CD4-positive, alpha-beta T cell treated with Interleukin-15 for 1 hour (primary cell): ENCODE measurements at places on chromosomes 6 and 20.

DNA sequence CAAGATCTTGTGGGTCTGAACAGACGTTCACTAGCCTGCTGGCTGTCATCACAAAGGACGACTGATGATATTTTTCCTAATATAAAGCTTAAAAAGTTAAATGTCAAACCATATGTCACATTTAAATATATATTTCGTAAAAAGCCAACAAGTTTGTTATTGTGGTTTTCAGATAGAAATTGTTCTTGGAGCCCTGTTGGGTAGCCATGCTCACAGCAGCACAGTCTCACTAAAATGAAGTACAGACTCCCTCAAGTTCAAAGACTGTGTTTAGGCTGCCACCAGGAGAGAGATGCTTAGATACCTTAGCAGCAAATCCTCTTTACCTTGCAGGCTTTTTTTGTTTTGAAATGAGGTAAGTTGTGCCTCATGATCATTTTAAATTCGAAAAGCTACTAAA, 17.8 kb downstream of the EEF1E1 start:
- DNase-seq = no peak

DNA sequence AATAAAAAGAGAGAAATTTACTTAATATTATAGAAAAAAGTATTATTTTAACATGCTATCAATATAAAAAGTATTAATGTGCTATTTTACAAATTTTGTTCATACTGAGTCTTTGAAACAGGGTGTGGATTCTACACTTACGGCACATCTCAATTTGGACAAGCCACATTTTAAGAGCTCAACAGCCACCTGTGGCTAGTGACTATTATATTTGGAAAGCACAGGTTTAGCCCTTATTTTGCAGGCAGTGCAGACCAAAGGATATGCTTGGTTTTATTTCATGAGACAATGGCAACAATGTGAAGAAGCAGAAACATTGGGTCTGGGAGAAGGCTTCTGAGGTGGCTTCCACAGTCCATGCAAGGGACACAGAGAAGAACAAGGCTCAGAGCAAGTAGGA, 74.6 kb downstream of the BACH2 start:
- no peak for DNase-seq

GRCh38 chr6:138107078-138107751, at the start of gene PERP:
Gene PERP, minus strand, starts transcription at chr6:138107419. Its CDS starts 79 bp downstream, at chr6:138107340.
- peak; percentile 57 for DNase-seq

DNA sequence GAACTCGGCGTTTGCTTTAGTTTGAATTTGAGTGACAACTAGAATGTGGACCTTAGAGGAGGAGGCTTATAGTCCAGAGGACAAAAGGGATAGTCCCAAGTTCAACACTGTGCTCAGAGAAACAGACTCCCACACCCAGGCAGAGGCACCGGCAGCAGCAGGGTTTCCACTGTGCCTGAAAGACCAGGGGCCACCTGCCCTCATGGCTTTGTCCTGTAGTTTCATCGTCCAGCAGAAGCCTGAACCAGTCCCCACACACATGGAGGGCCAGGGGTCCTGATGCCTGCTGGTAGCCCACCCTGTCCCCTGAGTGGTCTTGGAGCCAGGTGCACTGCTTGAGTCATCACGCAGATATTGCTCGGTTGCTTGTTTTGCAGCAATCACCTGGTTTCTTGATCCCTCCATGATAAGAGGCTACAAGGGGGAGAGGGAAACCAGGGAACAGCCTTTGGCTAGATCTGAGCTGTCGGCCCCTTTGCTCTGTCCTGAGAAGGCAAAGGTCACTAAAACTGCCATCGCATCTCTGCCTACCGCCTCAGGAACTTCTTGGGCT, 7.2 kb upstream of the ACSS1 start:
- DNase-seq = no peak

- DNase-seq = no peak
These were observed 69.0 kb downstream of the SMLR1 start for GRCh38 chr6:130896249-130896648.

DNA sequence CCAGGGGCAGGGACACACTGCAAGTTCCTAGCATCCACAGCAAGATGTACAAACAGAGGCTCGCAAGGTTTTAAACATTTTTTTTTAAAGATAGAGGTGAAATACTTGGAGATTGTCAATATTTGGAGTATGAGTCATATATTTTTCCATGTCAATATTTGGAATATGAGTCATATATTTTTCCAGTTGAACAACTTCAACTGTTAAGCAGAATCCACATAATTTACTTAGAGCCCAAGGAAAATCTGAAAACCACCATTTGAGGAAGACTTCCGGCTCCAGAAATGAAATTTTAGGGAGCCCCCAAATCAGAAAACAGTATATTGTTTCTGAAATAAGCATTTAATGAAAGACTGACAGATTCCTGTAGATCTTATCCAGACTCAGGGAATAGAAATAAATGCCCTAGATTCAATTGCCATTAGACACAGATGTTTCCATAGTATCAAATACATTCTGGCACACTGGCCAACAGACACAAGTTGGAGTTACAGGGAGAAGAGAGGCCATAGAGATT, 51.6 kb upstream of the FAM184A start:
- no peak for DNase-seq

DNA sequence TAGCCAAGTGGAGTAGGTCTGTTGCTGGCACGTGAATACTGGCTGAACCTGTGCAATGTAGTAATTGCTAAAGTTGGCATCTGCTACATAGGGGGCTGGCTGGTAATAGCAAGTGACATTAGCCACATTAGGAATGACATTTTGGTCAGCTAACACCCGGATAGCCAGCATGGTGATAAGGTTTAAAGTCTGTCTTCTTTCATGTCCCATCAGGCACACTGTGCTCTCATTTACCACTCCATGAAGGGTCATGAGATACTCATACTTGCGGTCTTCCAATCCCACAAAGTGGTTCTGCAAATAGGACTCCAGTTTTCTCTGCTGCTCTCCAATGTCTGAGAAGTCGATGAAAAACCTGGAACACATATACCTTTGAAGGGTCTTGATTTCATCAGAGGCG, 2.8 kb downstream of the TENT5A start:
- no peak for DNase-seq
